ENCODE measurements at places on chromosomes 3 and 15.

- no peak for DNase-seq
Observed at GRCh38 chr3:82796765-82797164, 1035.3 kb upstream of the GBE1 start.

GRCh38 chr3:46143951-46144473 lies 64.1 kb downstream of the CCR1 start:
- peak; percentile 66 for DNase-seq

DNA sequence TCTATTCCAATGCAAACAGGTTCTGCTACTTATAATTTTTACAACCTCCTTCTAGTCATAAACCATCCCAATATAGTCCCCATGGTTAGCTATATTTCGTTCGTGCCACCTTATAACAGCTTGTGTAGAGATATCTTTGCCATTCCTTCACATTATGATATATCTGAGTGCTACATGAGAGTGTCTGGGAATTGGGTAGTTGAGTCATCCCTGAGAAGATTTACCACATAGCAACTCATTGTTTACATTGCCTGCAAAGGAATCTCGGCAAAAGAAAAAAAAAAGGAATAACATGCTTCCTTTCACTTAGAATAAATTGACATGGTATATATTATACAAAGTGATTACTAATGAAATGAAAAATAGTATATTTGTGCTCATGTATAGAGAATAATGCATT lies 86.0 kb upstream of the VGLL3 start:
- no peak for DNase-seq

- no peak for DNase-seq
Observed at GRCh38 chr3:178419071-178419470, 117.2 kb upstream of the KCNMB2 start.

DNA sequence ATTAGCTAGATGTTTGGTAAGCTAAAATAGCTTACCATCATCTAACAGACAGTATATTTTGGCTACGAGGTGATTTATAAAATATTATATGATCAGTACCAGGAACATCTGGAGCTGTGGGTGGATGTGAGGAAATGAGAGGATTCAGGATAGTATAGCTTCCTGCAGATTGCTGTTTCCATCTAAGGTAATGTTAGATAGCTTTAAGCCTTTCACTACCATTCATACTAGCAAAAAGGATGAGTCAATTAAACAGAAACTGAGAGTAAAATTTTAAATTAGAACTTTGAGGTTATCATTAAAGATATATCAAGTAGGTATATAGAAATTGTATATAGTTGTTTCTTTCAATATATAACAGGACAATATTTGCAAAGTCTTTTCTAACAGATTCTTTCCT lies 8.0 kb downstream of the ZBTB20 start:
- no peak for DNase-seq

DNA sequence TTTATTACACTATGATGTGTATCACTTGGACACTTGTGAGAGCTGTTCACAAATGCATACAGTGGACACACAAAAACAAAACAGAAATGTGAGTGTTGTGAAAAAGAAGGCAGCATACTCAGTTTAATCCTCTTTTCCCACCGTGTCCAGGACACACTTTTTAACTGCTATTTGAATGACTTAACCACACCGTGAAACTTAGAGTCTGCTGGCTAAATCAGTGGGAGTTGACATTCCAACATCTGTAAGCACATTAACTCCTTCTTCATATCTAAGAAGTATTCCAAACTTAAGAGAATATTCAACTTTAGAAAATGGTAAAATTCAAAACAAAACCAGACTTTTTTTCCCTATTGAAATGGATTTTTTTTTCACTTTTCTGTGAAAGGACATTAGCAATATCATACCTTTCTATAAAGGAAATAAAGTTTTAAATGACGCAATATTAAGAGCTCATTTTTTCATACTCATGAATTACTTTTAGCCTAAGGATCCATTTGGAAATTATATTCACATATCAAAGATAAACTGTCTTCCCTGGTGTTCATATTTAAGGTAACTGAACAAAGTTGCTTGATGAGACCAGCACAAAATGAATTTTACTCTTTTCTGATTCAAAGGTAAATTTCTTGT lies 316.6 kb downstream of the RBMS3 start:
- DNase-seq: no peak

- DNase-seq: peak; percentile 56
Observed at GRCh38 chr15:96500508-96500907, 170.0 kb downstream of the NR2F2 start.

- no peak for DNase-seq
Observed at GRCh38 chr3:169610888-169611291, 52.6 kb downstream of the MECOM start.

- no peak for DNase-seq
Observed at GRCh38 chr3:68787106-68787626, 145.2 kb downstream of the TAFA4 start.

GRCh38 chr3:171908731-171909130 lies 65.6 kb downstream of the TMEM212 start:
- no peak for DNase-seq

- DNase-seq: peak; percentile 34
Observed at GRCh38 chr15:101264911-101265641, 12.2 kb downstream of the SELENOS start.

DNA sequence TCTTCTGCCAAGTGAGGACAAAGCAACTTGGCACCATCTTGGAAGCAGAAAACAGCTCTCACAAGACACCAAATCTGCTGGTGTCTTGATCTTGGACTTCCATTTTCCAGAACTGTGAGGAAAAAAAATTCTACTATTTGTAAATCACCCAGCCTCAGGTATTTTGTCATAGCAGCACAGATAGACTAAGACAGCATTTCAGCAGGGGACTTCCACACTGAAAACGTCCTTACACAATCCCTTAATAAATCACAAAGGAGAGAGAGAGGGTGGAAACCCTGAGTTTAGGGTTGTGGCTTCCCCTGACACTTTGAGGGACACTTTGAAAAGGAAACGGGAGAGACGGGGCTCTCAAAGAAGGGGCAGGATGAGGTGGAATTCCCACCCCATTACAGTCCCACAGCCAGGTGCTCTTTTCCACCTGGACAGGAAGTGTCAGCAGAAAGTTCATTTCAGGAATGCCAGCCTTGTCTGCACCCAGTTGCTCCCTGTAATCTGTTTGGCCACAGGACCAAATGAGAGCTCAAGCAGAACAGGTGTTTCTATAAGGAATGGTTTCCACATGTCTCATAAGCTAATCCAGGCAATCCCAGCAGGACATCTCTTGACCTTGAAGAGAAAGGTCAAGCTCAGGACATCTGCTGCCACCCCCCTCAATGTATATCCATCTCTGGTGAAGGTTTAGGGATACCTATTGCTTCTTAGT lies 51.3 kb downstream of the MYLK start:
- DNase-seq: no peak

DNA sequence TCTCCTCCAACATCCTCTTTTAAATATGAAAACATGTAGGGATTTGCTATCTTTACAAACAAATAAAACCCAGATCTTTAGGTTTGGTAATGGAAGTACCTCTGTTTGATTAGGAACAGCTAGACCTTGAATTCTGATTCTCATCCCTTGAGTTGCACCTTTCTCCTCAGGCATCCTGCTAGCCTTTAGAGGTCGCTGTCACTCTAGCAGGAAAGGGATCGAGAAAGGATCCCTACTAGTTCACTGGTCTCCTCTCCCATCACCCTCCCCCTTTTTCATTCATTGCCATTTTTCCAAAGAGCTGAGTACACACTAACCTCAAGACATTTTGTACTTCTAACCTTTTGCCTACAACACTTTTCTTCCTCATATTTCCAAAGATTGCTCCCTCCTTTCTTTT lies 569.8 kb downstream of the RBMS3 start:
- no peak for DNase-seq

GRCh38 chr15:92232317-92232716 lies 161.4 kb upstream of the ST8SIA2 start:
- peak; percentile 15 for DNase-seq

DNA sequence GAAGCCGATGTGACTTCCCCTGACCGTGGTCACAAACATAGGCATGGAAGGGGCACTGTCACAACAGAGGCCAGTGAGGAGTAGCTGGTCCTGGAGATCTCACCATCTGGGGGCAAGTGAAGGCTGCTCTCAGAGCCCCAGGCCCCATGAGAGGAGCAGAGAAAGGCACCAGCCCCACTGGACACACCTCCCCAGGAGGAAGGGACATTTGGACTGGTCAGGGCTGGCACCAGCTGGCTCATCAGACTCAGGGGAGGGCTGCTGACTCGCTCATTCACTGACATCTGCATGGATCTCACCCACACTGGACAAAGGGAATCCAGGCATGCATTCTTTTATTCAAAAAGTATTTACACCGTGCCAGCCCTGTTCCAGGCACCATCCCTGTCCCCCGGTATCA lies 26.8 kb downstream of the ESYT3 start:
- no peak for DNase-seq

DNA sequence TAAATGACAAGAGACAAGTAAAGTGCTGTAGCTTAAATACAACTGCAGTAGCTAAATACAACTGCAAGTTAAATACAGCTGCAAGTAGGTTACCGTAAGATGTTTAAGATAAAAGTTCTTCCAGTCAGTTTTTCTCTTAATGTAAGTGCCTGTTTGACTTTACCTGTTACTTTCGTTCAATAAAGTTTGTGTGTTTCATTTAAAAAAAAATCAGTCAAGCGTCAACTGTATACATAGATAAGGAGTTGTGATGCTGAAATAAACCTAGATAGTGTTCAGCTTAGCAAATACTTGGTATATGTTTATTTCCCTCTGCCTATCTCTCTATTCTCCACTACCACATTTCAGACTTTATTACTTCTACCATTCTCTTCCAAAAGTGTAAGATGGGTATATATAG lies 221.2 kb downstream of the NR2F2 start:
- no peak for DNase-seq

DNA sequence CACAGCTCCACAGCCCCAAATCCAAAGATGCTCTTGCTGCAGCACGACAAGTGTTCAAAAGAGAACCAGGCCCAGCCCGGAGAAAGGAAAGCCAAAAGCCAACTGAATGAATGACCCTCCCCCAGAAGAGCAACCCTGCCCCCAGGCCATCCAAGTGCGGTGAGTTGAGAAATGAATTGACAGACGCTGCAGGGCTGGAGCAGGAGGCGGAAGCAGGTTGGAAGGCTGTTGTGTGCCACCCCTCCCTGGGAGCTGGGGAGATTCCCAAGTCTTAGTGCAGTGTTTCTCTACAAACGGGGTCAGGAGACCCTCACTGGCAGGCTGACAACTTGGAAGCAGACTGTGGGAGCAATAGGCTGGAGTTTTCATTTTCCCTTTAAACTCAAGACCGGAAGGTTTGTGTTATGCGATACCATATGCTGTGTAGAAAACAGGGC lies 3.5 kb upstream of the SPTBN5 start:
- no peak for DNase-seq

- DNase-seq: no peak
Observed at GRCh38 chr15:38695249-38696108, 130.9 kb upstream of the RASGRP1 start.

- DNase-seq: no peak
Observed at GRCh38 chr3:105788593-105788992, 80.2 kb downstream of the CBLB start.

DNA sequence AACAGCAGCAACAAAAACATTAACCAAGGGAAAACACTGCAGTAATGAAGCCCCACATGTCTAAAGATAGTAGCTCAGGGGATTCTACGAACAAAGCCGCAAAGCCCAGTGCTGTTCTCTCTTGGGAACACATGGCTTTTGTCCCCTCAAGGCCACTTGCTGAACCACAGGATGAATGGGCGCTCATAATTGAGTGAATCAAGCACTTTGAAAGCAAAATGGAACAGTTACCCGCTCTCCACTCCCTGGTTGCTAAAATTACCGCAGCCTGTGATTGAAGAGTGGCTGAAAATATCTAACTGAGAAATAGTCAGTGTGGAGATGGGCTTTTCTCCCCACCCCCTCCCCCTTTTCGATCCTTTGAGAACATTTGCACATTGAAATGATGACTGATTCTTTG lies 39.6 kb downstream of the RASGRF1 start:
- DNase-seq: no peak

DNA sequence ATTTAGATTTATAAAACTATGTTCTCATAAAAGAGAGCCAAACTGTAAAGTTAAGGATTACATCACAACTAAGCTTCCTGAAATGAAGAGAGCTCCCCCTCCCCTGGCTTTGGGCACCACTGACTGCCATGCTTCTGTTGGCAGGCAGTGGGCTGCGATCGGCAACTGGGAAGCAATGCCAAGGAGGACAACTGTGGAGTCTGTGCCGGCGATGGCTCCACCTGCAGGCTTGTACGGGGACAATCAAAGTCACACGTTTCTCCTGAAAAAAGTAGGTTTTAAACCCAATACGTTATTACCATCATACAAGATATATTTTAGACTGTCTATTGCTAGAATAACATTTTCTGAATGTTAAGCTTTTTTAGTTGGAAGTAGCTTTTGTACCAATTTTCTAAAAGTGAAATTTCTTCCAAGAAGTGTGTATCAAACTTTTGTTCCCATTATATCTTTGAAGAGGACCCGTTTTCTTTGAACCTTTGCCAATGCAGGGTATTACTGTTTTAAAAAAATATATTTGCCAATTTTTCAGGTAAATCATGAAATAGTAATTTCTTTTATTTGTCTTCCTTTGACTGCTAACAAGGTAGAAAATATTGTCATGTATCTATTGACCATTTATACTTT lies 184.1 kb downstream of the ADAMTSL3 start:
- DNase-seq: peak; percentile 32

- no peak for DNase-seq
Observed at GRCh38 chr3:156373095-156373494, 181.8 kb downstream of the SSR3 start.

DNA sequence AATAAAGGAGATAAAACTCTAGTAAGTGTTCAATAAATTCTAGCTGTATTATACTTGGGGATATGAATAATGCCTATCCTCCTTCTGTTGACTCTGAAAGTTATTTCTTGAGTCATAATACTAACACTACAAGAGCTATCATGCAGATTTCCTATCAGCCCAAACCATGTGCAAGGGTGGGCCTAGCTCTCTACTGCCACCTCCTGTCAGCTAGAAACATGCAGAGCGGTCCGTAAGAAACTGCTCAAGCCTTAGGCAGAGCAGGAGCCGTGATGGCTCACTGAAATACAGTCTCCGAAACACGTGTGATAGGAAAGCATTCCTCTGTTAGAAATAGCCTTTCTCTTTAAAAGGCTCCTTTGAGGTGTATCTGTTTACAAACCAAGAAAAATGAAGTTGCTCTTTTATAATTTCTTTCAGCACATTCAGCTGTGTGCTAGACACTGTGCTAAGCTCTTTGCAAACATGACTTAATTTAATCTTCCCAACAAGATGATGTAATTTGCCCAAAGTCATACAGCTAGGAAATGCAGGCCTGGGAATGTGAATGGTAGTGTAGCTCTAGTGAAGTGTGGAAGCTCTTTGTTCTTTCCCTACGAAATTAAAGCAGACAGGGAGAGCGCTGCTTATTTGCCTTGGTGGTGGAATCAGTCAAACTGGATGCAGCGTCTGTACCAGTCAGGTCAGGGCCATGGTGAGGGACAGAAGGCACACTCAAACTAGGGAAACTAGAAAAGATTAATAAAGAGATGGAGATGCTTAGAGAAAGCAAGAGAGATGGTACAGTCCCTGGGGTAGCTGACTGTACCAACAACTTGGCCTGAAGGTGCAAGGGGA lies 43.1 kb downstream of the MTHFS start:
- peak; percentile 74 for DNase-seq

All from suppressor macrophage (primary cell).